GM23248 (cell line): ENCODE measurements at places on chromosomes 2 and 18. TPM values are rescaled to one million over a fixed set of nuclear protein-coding genes. Genes with fewer than 3 reads are reported as not detected.

DNA sequence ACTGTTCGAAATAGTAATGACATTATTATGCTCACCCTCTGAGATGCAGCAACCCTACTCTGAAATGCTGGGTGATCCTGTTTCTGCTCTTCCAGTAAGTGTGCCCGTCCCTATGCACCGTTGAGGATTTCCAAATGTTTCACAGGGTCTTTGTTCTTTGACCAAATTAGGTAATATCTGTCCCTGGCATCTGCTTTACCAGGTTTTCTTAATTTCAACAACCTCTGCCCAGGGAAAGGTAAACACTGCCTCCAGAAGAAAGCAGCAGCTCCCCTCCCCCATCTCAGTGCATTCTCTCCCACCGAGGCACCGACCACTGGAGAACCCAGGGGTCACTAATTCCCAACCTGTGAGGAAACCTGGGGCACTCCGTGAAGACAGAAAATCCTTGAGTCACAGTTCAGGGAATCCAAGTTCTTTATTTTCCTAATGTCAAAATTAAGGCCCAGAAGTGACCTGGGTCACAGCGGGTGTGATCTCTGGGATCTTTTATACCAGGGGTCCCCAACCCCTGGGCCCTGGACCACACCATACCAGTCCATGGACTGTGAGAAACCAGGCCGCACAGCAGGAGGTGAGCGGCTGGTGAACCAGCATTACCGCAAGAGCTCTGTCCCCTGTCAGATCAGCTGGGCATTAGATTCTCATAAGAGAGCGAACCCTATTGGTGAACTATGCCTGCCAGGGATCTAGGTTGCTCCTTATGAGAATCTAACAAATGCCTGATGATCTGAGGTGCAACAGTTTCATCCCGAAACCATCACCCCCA, 1.2 kb upstream of the GRB14 start:
- DNase-seq, result no peak

DNA sequence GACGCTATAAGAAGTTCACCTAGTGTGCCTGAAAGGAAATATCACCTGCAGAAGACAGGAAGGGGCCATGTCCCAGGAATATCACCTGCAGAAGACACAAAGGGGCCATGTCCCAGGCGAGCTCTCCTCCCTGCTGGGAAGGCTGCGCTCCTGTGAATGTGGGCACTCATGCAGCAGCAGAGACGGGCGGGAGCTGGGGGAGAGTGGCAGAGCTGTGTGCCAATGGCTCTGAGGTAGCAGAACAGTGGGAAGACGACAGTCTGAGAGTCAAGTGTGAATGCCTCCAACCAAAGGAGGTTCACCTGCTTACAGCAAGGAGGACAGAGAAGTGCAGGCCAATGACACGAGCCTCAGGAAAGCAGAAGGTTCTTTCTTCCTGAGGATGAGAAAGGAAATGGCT, 117.9 kb upstream of the SALL3 start:
- no peak for DNase-seq

C2orf66 gene
- not detected in 2 replicates for total RNA-seq

GRCh38 chr2:36819095-36819711, 122.7 kb downstream of the VIT start:
- no peak for DNase-seq

- no peak for DNase-seq
Observed at GRCh38 chr2:211760103-211760502, 778.5 kb downstream of the ERBB4 start.

DNA sequence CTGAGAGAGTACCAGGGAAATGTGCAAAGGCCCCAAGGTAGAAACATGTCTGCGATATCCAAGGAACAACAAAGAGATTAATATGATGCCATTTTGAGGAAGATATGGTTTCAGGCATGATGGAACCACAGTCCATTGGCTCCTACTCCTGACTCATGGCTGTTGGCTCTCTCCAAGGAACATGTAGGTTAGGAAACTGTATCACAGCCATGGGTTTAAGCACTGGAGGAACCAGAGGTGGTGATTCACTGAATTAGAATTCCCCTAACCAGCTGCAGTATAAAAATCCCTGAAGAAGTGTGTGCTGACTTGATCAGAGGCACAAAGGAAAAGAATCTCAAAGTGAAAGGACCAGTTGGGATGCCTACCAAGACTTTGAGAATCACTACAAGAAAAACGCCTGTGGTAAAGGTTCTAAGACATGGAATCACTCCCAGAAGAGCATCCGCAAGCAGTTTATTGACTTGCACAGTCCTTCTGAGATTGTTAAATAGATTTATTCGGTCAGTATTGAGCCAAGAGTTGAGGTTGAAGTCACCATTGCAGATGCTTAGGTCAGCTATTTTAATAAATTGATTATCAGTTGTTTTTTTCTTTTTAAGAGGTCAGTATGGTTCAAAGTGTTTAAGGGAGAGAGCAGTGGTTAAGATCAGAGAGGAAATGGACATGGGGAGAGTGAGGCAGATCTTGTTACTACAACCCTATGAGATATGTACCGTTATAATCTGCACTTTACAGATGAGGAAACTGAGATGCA, 110.7 kb upstream of the OTX1 start:
- peak; percentile 88 for DNase-seq

GRCh38 chr2:42488297-42488696, 5.5 kb downstream of the KCNG3 start:
- DNase-seq, result no peak

ERICH2 gene
- total RNA-seq, result not detected in 2 replicates

- DNase-seq, result no peak
Observed at GRCh38 chr18:42404151-42404550, 449.1 kb downstream of the PIK3C3 start.

DNA sequence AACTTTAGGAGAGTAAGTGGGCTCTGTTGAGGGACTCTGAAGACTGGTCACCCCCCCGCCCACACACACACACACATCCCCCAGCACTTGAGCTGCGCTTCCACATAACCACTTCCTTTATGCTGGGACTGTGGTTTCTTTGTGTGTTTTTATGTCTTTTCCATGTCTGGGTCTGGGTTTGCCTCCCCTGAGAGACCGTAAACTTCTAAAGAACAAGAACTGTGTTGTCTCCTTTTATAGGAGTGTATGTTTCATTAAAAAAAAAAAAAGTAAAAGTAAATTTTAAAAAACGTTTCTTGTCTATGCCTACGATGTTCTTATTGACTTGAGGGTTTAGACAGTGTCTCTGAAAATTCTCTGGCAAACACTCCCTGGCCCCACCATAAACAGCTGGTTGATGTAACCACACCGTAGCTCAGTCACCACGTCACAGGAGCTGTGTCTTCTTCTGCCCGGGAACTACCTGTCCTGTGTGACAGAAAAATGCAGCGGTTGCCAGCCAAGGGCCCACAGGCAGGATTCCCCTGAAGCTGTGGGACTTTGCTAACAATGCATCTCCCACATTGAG, 68.0 kb downstream of the KLHL29 start:
- DNase-seq, result no peak

DNA sequence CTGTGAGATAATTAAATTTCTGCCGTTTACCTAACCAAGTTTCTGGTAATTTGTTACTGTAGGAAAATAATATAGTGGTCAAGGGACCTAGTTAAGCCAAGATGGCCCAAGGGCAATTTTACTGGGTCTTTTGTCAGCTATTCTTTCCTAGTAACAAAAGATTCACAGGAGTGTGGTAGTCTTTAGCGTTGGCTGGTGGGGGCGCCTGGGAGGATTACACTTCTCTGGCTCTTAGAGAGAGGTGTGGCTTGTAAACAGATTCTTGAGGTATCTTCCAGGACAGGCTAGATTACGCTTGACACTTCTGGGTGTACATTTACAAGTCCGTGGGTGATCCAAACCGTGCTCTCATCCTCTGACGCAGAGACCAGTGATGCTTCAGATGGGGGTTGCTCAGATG, 3.3 kb upstream of the ACOXL start:
- no peak for DNase-seq

GRCh38 chr2:202822411-202822810, 49.2 kb downstream of the ICA1L start:
- no peak for DNase-seq

SCYGR4 gene
- total RNA-seq, result not detected in 2 replicates
